ENCODE measurements at places on chromosomes 1 and 21.

- no peak for DNase-seq
Measured at GRCh38 chr1:97745912-97746311, 174.9 kb downstream of the DPYD start.

DNA sequence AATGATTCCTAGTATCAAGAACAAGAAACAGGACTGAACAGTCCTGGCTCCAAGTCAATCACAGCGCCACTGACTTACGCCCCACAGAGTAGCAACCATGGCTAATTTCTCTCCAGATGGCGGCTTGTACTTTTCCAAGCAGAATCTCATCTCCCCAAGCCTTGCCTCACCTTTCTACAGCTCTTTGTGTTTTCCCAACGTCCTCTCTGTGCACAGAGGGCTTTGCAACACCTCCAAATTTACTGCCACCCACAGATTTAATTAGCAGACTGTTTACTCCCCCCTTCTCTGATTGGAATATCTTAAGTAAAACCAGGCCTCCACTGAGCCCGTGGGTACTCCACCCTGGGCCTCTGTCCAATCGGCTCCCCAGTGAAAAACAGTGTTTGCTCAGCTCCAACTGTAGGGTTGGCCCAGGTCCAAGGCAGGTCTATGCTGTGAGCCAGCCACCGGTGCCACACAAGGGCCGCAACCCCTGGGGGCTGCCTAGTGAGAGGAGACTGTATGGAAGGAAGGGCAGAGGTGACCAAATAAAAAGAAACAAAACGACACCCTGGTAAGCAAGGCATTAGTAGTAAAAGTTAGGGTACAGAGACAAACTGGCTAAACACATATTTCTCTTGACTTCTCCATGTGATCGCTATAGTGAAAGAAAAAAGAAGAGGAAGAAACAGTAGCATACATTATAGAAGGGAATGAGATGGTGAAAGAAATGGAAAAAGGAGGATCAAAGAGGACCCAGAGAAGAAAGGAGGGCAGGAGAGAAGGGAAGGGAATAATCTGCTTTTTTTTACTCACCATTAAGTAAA lies 128.4 kb upstream of the SOD1 start:
- no peak for DNase-seq

DNA sequence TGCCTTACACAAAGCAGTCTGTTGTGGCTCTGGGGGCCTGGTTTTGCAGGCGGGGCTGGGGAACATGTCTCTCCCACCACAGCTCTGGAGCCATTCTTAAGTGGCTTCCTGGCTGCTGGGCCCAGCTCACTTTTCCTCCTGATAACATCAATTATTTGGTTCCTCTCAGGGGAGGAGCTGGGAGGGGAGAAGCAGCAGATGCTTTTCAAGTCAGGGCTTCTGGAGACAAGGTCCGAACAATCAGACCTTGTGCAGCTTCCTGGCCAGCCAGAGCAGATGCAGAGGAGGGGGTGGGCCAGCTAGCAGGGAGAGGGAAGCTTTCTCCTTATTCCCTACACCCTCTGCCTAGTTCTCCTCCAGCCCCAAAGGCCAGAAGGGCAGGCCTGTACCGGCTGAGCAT lies 3.7 kb upstream of the PAQR6 start:
- DNase-seq = peak; percentile 30

GRCh38 chr1:119506941-119507340 lies at the start of gene HSD3B1:
Gene HSD3B1 (plus strand): TSS chr1:119507210. CDS start chr1:119507477, 267 bp downstream.
- DNase-seq = no peak

DNA sequence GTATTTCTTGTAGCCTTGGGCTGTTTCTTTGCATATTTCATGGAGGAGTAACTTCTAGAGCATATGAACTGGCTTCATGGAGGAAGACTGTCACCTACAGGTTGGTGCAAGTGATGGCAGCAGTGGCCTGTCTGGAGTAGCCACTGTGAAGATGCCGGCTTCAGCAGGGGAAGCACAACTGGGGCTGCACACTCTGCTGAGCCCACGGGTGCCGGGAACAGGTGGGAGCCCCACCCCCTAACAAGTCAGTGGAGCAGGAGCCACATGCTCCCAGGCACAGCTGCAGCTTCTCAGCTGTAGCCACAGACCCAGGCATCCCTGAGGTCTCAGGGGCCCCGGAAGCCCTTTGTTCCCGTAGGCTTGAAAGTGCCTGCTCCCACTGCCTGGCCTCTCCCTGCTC lies 43.2 kb upstream of the C1orf185 start:
- peak; percentile 37 for DNase-seq

DNA sequence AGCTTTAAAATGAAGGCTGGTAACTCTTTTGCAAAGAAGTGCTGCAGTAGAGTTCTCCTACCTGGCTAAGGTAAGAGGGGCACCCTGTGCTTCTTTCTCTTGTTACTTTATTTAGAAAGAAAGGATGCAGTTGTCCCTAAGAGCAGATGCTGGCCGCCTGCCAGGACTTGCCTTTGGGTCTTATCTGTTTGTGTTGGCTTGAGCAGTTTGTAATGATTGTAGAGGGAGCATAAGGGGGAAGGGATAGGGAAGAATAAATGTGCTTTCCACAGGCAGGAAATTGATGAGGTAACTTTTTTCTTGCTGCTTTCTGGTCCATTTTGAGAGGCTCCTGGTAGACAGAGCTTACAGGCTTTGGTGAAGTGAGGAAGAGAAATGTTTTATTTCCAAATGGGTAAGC lies 229.6 kb downstream of the HHAT start:
- DNase-seq = no peak

DNA sequence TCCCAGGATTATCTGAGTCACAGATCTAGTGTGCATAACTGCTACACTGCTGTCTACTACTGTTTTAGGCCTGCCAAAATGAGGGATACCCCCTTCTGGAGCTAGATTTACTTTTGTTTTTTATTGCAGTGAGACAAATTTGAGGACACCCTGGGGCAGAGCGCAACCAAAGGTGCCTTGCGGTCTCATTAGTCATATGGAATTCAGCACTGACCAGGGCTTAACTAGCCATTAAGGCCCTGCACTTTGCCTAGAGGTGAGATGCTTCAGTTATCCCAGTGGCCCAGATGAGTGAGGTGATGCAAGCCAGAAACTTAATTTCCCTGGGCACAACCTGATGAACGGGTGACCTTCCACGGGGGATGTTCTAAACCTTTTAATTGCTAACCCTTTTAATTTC lies 998 bp upstream of the SPAG17 start:
- DNase-seq = no peak

DNA sequence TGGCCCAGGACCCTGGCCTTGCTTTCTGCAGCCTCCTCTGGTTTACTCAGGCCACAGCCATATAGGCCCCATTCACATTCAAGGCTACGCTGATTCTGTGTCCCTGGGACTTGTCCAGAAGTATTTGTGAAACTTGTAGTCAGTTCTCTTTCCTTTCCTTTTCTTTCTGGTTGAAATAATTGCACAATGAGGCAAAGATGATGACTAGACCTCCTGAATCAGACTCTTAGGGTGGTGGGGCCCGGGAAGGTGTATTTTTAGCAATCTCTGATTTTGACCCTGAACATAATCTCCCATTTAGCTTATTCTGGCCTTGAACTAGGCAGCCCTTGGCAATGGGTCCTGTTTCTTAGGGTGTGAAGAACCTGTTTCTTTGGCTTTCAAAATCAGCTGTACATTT lies 39.9 kb downstream of the STUM start:
- no peak for DNase-seq

DNA sequence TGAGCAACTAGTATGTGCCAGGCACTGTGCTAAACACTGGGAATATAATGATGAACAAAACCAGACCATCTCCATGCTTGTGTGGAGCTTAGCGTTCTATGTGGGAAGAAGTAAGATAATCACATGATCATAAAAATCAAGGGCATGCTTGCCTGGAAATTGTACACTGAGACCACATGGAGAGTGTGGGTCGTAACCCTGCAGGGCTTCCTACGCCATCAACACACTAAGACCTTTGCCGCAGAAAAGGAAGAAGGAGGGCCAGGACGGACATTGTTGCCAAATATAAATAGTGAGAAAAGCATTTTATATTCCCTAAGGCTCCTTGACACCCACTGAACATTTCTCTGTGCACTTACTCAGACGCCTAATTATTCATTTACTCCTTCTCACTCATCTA lies 388.1 kb upstream of the VAMP3 start:
- DNase-seq = no peak

GRCh38 chr1:195472291-195472690 lies 1135.9 kb downstream of the KCNT2 start:
- DNase-seq = no peak

- DNase-seq = no peak
Measured at GRCh38 chr1:147787765-147788164, 27.4 kb upstream of the GJA5 start.

DNA sequence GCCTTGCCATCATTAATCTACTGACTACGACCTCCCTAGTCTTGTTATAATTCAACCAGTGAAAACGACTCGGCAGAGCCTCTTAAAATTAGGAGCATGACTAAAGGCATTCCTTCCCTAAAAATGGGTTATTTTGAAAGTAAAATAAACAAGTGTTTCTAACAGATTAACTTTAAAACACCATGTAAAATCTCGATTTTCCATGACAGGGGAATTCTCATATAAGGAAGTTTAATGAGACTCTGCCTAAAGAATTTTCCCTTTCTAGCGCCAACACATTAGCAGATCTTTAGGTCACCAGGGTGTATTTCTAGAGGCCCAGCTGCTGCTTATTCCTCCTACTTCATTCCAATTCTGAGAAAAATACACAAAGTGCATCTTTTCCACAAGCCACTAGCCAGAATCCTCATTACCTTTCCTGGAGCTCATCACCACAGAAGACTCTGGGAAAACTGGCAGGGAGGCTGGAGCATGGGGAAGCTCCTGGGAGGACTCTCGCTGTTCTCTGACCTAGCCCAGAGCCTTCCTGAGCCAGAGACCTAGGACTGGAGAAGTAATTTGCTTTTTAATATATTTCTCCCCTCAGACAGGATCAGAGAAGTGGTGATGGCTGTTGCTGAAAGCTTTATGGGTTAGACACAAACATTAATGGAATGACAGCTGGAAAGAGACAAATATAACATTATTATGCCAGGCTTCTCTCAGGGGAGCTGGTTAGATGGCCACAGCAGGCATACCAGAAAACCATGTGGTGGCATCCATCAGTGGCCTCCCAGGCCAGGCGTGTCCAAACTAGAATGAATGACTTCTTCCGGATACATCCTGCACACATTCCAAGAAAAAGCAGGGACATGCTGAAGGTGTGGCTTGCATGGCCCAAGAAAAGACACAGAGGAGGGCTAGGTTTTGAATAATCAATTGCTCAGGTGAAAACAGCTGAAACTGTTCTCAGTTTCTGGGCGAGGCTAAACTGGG lies 63.6 kb upstream of the CTTNBP2NL start:
- no peak for DNase-seq

GRCh38 chr1:187491082-187491720 lies 662.5 kb downstream of the PLA2G4A start:
- no peak for DNase-seq

DNA sequence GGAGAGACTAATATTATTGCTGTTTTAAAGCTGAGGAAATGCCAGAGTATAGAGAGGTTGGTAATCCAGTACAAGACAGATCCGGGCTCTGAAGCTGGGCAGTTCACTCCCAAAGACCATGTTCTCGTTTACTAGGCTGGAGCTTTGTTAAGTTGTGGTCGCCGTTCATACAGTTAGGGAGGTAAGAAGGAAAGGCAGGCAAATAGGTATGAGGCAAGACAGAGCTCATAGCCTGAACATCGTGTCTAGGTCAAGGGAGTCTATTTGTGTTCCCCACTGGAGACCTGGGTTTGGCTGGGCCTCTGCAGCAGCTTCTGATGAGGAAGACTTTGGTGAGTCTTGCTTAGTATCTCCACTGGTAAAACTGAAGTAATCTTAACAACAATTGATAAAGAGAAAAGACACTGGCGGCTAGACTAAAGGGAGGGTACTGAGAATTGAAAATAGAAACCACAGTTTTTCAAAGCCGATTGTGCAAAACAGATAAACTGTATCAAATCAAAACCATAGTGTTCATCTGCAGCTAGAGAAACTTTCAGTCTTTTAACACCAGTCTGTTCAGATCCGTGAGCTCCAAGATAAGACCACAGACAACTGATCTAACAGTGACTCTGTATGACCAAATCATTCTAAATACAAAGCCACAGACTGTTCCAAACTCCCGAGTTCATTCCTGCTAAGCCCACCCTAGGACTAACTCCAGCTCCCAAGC lies 217.0 kb upstream of the FAM78B start:
- DNase-seq = no peak

DNA sequence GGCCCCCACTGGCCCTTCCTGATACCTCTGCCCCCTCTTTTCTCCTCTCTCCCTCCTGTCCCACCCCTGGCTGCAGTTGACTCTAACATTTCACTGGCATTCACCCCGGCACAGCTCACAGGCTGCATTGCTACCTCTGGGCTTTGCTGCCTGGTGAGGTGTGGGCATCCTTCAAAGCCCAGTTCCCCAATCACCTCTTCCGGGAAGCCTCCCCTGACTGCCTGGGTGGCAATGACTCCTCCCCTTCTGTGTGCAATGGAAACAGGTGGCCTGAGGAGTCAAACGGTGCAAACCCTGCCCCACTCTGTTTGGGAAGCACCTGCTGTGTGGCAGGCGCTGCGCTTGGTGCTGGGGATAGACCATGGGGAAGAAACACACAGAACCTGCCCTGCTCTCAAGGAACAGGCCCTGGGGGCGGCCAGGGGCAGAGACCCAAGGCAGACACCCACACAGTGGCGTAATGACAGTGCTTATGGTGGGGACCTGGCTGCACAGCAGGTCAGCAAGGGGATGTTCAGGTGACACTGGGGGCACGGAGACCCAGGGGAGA lies 39.3 kb upstream of the POFUT2 start:
- DNase-seq = no peak

DNA sequence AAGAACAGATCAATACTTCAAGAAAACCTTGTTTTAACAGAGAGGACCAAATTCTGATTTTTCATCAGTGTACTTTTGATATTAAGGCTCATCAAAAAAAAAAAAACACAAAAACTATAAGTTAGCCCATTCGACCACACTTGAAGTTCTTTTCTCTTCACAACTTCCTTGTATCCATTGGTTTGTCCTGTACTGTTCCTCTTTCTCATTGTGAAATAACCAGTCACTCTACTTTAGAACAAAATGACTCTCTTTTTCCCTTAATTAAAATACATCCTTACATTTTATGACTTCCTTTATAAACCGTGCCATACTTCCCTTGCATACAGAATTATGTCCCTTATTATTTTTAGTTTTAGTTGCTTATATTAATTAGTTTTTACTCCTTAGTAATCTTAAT lies 8.4 kb downstream of the QSOX1 start:
- DNase-seq = peak; percentile 67

GRCh38 chr1:117659550-117660270 lies 53.9 kb downstream of the TENT5C start:
- DNase-seq = no peak

GRCh38 chr1:2861988-2862813 lies 60.7 kb upstream of the TTC34 start:
- DNase-seq = no peak

GRCh38 chr1:199914546-199914945 lies 113.0 kb upstream of the NR5A2 start:
- no peak for DNase-seq

- no peak for DNase-seq
Measured at GRCh38 chr1:230899841-230900251, 31.5 kb upstream of the C1orf198 start.

Data from NB4 (cell line).